Osteoblast (primary cell): ENCODE measurements at places on chromosomes 11 and 22.

DNA sequence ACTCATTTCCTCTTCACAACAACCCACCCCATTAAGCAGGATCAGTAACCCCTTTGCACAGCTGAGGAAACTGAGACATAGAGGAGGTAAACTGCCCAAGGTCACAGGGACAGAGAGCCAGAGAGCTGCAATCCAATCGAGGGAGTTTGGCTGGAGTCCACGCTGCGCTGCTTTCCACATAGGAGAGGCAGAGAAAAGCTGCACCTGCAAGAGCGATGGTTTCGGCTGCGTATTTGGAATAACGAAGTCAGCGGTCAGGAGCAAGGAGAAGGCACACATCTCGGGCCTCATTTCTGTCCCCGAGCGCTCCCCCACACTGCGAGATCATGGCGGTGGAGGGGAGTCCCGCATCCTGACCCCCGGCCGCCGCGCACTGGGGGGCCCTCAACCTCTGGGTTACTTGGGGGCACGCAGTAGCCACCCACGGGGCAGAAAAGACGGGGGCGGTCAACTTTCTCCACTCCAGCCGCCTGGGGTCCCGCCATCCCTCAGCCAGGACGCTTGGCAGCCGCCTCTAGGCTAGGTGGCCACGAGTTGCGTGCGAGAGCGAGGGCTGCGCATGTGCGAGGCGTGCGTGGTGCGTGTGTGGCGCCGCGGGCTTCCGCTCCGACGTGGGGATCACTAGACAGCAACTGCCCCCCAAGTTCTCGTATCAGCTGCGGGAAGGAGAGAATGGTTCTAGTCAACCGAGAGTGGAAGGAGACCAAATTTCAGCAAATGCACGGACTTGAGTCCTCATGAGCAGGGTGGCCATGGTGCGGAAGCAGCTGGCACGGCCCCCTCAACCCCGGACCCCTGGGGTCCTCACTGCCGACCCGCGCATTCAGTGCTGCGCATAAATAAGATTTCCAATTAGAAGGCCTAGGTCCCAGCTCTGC is 42.3 kb upstream of the CLDN5 start:
- DNase-seq: no peak

- no peak for DNase-seq
Measured at GRCh38 chr22:49347376-49347775, 480.3 kb downstream of the BRD1 start.

- peak; percentile 55 for DNase-seq
Measured at GRCh38 chr11:31807799-31808667, 3.1 kb downstream of the PAX6 start.

DNA sequence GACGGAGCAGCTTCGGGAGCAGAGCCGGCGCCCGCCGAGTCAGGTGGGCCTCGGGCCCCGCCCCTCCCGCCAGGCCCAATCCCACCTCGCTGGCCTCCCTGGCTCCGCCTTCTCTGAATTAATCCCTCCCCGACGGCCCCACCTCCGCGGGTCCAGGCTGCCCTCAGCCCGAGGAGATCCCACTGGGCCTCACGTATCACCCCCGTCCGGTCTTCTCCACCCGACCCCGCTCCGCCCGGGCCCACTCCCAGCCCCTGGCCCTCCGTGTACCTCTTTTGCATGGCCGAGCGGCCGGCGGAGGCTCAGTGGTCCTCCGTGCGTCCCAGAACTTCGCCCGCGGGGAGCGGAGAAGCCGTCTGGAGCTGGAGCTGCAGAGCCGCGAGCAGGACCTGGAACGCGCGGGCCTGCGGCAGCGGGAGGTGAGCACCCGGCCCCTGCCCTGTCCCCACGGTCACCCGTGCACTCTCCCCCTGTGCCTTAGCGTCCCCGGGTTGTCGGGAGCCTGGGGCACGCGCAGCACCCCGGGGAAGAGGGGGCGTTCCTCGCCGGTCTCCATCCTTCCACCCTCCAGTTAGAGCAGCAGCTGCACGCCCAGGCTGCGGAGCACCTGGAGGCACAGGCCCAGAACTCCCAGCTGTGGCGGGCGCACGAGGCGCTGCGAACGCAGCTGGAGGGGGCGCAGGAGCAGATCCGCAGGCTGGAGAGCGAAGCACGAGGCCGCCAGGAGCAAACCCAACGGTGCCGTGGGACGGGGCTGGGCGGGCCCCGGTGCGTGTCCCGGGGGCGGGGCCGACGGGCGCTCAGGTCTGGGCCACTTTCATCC is 2.2 kb upstream of the CD151 start:
- DNase-seq: peak; percentile 98

DNA sequence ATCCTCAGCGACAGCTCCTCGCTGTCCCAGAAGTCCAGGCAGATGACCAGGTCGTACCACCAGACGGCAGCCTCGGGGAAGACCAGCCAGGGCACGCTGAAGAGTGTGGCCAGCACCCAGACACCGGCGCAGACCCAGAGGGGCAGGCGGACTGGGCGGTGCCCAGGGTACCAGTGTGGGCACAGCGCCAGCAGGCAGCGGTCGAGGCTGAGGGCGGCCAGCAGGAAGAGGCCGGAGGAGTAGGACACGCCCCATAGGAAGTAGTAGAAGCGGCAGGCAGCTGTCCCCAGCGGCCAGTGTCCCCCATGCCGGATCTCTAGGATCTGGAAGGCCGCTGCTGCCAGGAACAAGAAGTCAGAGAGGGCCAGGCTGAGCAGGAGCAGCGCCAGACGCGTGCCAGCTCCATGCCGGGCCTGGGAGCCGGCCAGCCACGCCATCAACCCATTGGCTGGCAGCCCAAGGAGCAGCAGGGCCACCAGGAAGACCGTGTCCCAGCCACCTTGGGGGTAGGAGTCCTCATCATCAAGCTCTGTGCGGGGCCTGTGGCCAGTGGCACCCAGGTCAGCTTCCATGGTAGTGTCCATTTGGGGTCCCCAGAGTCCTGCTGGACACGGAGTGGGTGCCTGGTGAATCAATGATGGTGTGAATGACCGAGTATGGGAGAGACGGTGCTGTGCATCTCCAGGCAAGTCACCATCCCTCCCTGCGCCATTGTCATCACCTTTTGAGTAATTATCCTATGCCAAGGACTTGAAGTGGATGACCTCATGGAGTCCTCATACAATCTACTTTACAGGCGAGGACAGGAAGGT is at the start of gene GPR152:
Gene GPR152, minus strand, starts transcription at position 589 of the 812 bp plus-strand sequence. Its CDS starts 5 bp downstream, at position 584.
- DNase-seq: peak; percentile 80

DNA sequence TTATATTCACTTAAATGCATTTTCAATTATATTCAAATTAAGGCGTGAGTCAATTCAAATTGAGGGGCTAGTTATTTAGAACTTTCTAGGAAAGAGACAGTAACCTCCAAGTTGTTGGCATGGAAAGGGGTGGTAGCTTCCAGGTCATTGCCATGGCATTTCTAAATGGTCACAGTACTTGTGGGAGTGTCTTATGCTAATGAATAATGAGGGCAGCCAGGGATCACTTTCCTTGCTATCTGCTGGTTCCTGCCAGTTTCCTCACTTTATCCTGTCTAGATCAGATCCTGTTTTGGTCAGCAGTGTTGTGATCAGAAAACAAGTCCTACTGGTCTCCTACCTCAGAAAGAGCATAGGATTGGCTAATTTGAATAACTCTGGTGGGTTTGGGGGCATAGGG is 21.8 kb upstream of the RNASEH2C start:
- no peak for DNase-seq

DNA sequence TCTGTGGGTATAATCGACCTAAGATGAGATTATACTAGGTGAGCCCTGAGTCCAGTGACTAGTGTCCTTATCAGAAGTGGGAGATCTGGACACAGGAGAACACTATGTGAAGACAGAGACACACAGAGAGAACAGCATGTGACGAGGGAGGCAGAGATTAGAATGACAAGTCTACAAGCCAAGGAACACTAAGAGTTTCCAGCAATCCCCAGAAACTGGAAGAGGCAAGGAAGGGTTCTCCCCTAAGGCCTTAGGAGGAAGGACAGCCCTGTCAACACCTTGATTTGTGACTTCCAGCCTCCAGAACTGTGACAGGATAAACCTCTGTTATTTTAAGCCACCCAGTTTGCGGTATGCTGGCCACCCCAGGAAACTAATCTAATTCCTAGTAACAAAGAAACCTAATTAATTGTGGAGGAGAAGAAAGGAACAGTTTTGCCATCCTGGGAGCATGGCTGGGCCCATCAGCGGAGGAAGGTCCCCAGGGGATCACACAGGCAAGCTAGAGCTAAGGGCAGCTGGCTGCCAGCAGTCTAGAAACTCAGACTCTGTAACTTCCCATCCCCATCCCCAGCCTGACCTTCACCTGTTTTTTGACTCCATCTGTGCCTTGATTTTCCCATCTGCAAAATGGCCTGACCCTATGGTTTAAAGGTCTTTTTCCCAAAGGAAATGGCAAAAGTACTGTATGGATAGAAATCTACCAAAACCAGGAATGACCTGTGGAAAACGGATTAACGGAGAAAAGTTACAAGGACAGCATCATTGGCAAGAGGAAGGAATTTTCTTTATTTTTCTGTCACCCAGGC is 10.3 kb upstream of the THOC5 start:
- no peak for DNase-seq

DNA sequence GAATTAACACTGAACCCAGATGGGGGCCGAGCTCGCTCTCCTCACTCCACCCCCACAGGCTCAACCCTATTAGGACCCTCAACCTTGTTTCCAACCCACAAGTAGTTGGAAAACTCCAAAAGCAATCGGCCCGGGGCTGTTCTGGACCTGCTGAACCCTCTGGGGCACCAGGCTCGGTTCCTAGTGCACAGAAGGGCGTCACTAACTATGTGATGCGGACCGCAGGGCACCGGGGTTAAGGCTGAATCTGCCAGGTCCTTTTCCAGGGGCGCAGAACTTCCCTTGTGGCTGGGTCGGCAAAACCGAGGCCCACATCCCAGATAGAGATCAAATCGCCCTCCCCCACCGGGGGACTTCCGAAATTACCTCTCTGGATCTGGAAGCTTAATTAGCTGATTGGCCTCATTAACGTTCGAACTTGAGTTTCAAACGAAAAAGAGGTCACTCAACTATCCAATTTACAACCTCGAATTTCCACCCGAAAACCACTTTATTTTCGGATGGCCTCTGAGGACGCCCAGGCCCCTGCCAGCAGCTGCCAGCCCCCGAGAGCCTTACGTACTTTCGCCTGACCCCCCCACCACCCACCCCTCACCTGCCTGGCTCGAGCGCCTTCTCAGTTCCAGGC is 1.7 kb downstream of the SHANK2 start:
- DNase-seq: no peak

DNA sequence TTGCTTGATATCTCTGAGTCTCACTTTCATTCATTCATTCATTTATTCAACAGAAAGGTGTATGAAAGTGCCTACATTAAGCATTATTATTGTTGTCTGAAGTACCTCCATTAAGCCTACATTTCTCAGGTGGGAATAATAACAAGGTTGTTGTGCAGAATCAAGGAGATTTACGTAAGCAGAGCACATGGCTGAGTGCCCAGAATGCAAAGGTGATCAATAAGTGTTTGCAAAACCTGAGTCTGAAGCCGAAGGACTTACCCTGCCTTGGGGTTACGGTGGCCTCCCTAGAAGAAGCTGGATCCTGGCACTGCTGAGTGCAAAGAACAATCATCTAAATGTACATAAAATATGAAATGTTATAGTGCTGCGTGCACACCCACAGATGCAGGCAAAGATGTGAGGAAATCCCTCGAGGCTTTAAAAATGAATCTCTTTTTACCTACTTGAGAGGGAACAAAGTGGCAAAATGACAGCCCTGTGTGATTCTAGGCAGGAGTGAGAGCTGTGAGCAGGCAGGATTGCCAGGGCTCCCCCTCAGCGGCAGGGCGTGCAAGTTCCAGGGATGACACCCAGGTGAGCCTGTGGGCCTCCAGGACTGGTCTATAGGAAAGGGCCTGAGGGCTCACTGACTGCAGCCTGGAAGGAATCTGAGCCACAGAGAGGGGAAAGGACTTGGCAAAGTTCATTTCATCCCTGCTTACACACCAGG is 133.1 kb upstream of the TBCEL start:
- no peak for DNase-seq

GRCh38 chr11:17805043-17805442 is 70.5 kb downstream of the KCNC1 start:
- no peak for DNase-seq

- DNase-seq: no peak
Measured at GRCh38 chr22:28141614-28142013, 222.6 kb upstream of the PITPNB start.

- no peak for DNase-seq
Measured at GRCh38 chr11:94796863-94797262, 28.7 kb downstream of the AMOTL1 start.

- no peak for DNase-seq
Measured at GRCh38 chr11:107384144-107384852, 73.3 kb downstream of the CWF19L2 start.

GRCh38 chr11:62588966-62589637 is 2.2 kb downstream of the TUT1 start:
- DNase-seq: peak; percentile 18

GRCh38 chr22:29481265-29482000 is 1.4 kb downstream of the NEFH start:
- DNase-seq: peak; percentile 83

- peak; percentile 73 for DNase-seq
Measured at GRCh38 chr11:2209900-2210321, 38.3 kb upstream of the TH start.

- peak; percentile 94 for DNase-seq
Measured at GRCh38 chr11:76598426-76598839, 72.1 kb downstream of the LRRC32 start.

DNA sequence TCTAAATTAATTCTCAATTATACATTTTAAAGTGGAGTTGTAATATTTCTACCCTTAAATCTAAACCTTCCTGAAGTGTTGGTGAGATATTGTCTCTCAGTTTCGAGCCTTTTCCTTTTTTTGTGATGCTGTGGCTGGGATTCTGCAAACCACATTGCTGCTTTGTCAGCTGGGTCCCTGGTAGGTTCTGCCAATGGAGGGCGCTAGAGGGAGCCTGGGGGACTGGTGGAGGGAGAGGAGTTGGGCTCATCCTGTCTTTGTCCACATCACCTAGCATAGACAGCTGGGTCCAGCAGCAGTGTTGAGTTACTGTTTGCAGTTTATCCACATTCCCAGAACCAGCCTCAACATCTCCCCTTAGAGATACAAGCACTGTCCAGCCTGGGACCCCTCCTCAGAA is 41.0 kb downstream of the TRAF6 start:
- no peak for DNase-seq

GRCh38 chr11:125271483-125272091 is 107.0 kb downstream of the PKNOX2 start:
- no peak for DNase-seq

DNA sequence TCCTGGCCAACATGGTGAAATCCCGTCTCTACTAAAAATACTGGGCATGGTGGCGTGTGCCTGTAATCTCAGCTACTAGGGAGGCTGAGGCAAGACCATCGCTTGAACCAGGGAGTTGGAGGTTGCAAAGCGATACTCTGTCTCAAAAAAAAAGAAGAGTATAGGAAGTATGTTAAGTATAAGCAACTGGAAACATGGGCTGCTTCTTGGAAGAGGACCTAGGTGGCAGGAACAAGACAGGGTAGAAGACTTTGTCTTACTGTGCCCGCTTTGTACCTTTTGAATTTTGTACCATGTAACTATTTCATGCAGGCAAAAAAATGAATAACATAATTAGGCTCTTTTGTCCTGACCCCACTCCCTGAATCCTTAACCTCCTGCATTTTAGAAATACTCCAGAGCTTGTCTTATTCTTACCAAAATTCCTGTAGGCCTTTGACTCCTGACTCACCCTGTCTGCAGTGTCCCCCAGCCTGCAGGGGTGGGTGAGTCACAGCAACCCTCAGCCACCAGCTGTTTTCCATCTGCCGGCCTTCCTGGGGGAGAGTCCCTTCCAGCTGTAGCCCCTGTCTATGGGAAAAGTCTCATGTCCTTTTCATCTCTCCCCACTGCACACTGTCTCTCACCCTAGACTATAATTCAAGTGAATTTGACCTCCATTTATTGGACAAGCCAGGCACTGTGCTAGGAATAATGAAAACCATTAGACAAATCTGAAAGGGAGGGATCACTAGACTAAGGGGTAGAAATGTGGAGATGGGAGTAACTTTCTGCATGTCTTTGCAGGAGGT is 41.8 kb downstream of the TXN2 start:
- DNase-seq: peak; percentile 99

- peak; percentile 98 for DNase-seq
Measured at GRCh38 chr22:42621505-42622002, 6.9 kb upstream of the POLDIP3 start.
